ENCODE measurements at places on chromosomes 1 and 21.
A peak's percentile ranks its signal among the peaks of the same experiment; 100 is the strongest.

- DNase-seq: no peak
These were observed 8.2 kb downstream of the TTLL7 start for GRCh38 chr1:83990734-83991133.

- no peak for DNase-seq
These were observed 321.7 kb downstream of the HHAT start for GRCh38 chr1:210650403-210650802.

GRCh38 chr1:36516372-36517010, 33.8 kb upstream of the CSF3R start:
- peak; percentile 42 for DNase-seq

- DNase-seq: peak; percentile 94
These were observed 13.2 kb downstream of the AGRN start for GRCh38 chr1:1033009-1033587.

GRCh38 chr1:108063703-108064102, 98.7 kb upstream of the VAV3 start:
- DNase-seq: no peak

- DNase-seq: peak; percentile 14
These were observed 121.2 kb downstream of the DUSP10 start for GRCh38 chr1:221620437-221621384.

- no peak for DNase-seq
These were observed 333.8 kb downstream of the KIF26B start for GRCh38 chr1:245488346-245489129.

DNA sequence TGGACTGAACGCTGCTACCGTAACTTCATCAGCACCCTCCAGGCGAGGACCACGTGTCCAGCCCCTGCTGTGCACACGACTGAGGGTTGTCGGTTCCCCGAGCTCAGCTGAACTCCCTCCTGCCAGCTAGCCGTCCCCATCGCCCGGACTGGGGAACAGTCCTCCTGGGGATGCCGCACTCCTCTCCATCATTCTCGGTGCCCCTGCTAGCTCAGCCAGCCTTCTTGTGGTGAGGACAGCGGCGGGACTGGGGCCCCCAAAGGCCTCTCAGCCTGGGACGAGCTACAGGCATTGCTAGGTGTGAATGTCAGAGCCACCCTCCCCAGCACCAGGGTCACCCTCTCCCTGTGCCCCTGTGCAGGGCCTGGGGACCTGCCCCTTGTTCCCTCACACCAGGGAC, 8.8 kb upstream of the TTC34 start:
- no peak for DNase-seq

GRCh38 chr1:196105901-196106300, 502.3 kb downstream of the KCNT2 start:
- DNase-seq: no peak

DNA sequence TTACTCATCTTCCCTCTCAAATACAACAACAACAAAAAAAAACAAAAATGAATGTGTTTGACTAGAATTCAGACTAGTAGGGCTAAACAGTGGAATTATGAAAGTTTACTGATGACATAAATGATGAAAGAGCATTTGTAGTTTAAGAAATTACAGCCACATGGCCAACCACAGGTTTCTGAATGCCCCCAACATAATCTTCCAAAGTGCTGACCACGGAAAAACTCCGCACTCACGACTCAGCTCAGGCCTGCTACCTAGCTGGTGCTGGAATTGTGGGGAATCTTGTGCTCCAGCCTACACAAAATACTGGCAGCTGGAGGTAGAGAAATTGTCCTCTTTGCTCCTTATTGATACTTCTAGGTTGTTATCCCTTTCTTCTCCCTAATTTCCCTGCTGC, 23.6 kb upstream of the TBX15 start:
- no peak for DNase-seq

DNA sequence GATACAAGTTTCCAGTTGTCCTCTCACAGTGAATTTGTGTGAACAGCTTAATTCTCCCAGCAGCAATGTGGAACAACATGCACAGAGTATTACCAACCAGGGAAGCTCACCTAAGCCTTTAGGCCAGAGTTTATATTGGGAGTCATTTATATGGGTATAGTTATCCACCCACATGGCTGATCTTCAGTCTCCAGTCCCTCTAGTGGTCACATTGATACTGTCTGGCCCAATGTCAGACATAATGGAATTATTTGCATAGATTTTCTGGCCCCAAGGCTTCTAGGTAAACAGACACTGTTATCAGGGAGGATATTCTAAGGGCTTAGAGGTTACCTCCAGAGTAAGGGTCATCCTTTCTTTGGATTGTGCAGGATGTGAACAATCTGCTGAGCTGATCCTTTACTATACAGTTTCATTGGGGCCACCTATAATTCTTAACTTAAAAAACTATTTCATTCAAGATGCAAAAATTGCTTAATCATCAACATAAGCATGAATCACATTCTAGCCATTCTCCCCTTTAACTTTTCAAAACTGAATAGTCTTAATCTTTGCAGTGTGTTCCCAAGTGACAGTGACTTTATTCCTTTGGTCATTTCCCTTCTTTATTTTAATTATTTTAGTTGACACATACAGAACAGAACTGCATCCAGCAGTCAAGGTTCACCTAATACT, 210.9 kb downstream of the LTN1 start:
- no peak for DNase-seq

DNA sequence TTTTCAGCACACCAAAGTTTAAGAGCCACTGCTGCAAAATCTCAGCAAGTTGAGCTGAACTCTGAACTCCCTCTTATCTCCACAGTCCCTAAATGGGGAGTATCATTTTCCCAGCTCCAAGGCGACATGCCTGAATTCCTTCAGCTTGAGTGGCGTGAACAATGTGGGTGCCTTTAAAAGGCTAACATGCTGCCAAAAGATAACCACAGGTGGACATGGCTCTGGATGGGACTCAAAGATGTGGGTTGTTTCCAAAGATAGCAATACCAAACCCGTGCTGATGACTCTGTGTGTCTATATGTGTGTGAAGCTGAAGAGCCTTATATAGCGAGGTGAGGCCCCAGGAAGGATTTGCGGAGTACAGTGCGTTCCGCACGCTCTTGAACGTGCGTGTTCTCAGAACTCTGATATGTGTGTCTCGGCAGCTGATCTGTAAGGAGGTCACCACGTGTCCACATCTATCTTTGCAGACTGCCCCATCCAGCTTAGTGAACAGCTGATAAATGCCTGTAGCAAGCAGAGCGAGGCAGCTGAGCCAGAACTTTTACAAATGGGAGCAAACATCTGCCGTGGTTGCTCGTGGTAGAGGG, 189.2 kb downstream of the DYRK1A start:
- DNase-seq: no peak

DNA sequence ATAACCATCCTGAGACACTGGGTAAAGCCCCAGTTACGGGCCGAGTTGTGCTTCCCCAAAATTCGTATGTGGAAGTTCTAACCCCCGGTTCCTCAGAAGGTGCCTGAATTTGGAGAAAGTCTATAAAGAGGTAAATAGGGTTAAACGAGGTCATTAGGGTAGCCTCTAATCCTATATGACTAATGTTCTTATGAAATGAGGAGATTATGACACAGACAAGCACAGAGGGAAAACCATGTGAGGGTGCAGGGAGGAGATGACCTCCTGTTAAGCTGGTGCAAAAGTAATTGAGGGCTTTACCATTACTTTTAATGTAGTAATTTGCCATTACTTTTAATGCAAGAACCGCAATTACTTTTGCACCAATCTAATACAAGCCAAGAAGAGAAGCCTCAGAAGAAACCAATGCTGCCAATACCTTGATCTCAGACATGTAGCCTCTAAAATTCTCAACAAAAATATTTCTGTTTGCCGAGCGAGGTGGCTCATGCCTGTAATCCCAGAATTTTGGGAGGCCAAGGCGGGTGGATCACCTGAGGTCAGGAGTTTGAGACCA, 260.8 kb downstream of the GPATCH2 start:
- DNase-seq: no peak

- DNase-seq: no peak
These were observed 106.8 kb upstream of the ATP1A1 start for GRCh38 chr1:116265931-116266863.

DNA sequence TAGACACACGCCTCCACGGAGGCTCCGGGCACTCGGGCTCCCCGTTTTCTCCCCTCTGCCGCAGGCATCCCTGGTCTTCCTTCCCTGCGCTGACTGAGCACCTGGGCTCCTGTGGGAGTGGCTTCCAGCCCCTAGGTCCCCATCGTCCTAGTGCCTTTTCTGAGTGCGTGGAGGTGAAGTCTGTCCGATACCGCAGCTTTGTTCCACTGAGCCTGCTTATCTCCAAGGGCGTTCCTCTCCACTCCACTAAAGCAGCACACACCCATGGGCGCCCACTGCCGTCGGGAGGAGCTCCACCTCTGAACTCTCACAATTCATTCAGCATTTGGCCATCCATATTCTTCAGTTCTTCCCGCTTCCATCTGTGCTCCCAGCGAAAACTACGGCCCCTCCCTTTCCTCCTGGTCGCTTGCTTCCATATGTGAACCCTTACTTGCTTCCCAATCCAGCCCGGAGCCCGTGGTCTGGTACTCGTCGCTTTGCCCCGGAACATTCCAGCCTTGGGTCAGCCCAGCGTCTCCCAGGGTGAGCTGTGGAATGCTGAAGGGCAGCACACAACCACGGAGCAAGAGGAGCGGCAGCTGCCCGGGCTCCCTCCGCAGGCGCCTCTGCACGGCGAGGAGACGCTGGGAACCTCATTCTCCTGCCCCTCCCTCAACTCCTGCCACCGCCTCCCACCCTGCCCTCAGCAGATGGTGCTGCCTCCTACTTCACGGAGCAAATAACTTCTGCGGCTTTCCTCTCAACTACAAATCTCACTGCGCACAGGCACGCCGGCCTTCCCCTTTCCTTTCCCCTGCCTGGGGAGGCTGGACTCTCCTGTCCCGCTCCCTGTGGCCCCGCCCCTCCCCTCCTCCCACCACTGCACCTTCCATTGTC, 27.5 kb downstream of the ATP8B2 start:
- peak; percentile 69 for DNase-seq

- no peak for DNase-seq
These were observed 127.7 kb upstream of the CAMK1G start for GRCh38 chr1:209455661-209456358.

DNA sequence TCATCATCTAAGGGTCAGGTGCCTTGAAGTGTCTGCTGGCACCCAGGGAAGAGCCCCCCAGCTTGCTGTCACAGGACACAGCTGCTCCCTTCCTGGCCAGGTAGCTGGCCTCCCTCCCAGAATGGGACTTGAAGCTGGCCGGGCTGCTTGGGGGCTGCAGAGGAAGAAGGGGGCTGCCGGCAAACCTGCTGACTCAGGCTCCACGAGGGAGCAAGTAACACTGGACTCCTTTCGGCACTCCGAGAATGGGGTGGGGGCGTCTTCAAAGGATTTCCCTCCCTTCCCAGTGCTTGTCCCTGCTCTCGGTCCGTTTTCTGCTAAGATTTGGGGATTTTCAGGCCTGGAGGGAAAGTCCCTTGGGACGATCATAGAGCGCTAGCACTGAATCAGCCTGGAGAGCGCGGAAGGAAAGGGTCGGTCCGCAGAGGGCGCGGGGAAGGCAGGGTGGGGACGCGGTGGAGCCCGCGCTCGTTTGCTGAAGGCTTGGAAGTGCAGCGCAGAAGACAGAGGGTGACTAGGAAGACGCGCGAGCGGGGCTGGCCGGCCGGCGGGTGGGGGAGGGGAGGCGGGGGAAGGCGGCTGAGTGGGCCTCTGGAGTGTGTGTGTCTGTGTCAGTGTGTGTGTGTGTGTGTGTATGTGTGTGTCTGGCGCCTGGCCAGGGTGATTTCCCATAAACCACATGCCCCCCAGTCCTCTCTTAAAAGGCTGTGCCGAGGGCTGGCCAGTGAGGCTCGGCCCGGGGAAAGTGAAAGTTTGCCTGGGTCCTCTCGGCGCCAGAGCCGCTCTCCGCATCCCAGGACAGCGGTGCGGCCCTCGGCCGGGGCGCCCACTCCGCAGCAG, at the start of gene CSF1:
Gene CSF1 (plus strand): TSS at position 727 of the 840 bp plus-strand sequence. CDS start 175 bp downstream, outside the sequence.
- DNase-seq: peak; percentile 59

DNA sequence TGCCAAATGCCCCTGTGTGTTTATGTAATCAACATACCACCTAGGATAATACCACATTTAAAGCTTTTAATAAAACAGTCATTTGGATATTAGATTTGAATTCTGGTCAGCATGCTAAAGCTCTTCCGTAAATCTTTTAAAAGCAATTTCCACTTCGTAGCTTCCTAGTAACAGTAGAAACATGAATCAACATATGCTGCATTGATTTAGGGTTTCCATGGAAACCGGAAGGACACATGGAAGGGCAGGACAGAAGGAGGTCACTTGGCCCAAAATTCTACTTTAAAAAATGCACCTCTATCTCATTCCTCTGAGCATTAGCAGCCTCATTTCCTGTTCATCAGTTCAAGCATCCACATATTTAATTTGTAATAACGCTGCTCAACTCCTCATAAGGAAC, 8.1 kb downstream of the RGS8 start:
- DNase-seq: no peak

- DNase-seq: no peak
These were observed 56.9 kb upstream of the IVNS1ABP start for GRCh38 chr1:185373813-185374529.

- DNase-seq: peak; percentile 62
These were observed 472.7 kb downstream of the PTPRU start for GRCh38 chr1:29708796-29709703.

GRCh38 chr1:85189120-85189519, 11.7 kb downstream of the SYDE2 start:
- DNase-seq: no peak

DNA sequence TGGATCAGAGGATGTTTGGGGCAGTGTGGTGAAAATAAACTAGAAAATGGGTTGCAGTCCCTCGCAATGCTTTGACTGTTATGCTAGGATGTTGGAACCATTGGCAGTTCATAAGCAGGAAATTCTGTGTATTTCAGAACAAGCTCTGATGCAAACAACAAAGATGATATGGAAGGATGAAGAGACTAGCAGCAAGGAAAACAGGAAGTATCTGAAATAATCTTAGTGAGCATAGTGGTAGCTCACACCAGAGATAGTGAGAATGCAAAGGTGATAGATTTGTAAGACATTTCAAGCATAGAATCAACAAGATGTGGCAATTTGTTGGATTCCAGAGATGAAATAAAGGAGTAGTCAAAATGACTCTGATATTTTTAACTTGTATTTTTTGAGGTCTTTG, 11.1 kb upstream of the RCC1 start:
- no peak for DNase-seq

- DNase-seq: no peak
These were observed 14.6 kb upstream of the TRNP1 start for GRCh38 chr1:26978901-26979300.

GRCh38 chr1:111571987-111572386, 47.6 kb upstream of the RAP1A start:
- no peak for DNase-seq

GRCh38 chr21:31911138-31911907, 38.5 kb downstream of the HUNK start:
- DNase-seq: no peak

- no peak for DNase-seq
These were observed 8.8 kb upstream of the SAMD11 start for GRCh38 chr1:914891-915280.

GRCh38 chr1:57164584-57164983, 198.8 kb upstream of the C8B start:
- no peak for DNase-seq

- DNase-seq: peak; percentile 89
These were observed 15.3 kb downstream of the SEMA6C start for GRCh38 chr1:151130987-151131586.
